CD8-positive, alpha-beta memory T cell (primary cell): ENCODE measurements at places on chromosomes 11 and 22.
A peak's percentile ranks its signal among the peaks of the same experiment; 100 is the strongest.

GRCh38 chr22:37999640-38000272, 15.4 kb upstream of the SOX10 start:
- no peak for DNase-seq

- no peak for DNase-seq
Measured at GRCh38 chr11:73401217-73401923, 25.2 kb downstream of the RELT start.

DNA sequence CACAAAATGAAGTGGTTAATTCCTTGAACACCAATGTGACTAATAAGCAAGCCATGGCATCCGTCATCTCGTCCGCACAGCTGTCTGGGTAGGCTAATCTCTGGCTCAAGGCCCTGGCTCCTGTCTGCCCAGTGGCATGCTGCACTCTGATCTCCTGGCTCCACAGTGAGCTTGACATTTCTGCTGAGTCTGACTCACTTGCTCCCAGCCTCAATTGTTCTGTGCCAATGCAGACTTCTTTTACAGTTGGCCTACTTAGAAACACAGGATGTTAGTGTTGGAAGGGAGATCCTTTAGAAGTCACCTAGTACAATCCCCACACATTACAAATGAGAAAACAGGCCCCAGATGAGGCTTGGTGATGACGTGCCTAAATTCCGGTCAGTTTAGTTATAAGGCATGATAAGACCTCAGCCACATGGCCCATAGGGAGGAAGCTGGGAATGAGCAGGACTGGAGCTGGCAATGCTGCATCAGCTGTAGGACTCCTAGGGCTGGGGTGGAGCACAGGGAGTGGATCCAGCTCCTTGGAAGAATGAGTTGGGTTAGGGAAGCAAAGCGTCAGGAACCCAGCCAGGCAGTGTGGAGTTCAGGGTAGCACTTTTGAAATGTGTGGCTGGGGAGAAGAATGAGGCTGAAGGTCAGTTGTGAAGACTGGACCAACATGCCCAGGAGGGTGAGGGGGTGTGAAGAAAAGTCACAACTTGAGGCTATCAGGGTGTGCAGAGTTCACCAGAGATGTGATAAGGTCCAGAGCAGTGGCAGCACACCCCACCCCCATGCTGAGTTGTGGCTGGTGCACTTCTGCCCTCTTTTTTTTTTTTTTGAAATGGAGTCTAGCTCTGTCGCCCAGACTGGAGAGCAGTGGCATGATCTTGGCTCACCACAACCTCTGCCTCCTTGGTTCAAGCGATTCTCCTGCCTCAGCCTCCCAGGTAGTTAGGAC, 70.2 kb upstream of the EED start:
- no peak for DNase-seq

DNA sequence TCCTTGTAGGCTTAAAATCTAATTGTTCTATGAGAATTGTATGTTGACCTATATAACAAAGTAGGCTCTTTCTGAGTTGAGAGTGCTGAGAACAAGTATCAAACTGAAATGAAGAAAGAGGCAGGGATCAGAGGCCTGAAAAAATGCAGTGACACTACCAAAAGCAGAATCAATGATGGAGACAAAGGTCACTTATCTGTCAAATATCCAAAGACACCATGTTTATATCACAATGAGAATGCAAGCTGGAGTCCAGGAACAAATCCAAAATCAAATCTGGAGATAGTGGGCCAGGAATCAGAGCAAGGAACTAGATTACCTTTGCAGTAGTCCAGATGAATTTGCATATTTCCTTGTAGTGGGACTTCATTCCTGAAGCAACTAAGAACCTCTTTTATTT, 377.7 kb downstream of the DLG2 start:
- no peak for DNase-seq

- no peak for DNase-seq
Measured at GRCh38 chr11:85947431-85948272, 92.5 kb downstream of the CCDC83 start.

DNA sequence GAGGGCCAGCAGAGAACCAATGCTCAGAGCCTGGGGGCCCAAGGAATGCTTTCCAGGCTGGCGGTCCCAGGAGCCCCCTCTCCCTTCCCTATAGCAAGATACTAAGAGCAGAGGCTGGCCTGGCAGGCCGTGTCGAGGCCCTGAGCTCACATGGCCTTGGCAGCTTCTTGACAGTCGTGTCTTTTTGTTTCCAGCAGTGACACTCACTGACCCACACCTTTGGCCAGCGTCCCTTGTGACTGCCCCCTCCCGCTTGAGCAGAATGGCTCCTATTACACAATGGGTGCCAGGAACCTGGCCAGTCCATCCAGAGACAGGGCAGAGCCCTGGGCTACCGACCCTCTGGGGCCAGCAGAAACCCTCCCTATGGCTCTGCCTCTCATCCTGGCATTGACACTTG, 6.4 kb upstream of the CCND1 start:
- no peak for DNase-seq

DNA sequence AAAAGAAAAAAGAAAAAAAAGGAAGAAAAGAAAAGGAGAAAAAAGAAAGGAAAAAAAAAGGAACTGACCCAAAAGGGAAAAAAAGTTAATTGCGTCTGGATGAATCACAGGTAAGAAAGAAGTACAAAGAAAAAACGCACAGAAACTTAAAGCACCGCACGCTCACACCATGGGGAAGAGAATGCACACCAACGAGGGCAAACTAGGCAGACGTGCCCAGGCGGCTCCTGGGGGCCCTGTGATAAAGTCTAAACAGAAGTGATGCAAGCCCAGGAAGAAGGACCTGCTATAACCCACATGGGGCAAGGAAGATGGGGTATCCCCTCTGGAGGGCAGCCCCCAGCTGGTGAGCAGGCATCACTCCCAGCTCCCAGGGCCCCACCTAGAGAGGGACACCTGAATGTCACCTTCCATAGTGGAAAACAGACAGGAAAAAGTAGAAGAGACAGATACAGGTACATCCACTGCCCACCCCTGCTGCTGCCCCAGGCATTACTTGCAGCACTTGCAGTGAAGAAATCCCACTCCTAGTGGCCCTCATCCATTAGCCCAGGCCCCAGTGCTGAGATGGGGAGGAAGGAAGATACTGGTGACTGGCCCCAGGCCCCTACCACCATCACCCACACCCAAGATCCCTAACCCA, 28.9 kb downstream of the NAP1L4 start:
- no peak for DNase-seq

DNA sequence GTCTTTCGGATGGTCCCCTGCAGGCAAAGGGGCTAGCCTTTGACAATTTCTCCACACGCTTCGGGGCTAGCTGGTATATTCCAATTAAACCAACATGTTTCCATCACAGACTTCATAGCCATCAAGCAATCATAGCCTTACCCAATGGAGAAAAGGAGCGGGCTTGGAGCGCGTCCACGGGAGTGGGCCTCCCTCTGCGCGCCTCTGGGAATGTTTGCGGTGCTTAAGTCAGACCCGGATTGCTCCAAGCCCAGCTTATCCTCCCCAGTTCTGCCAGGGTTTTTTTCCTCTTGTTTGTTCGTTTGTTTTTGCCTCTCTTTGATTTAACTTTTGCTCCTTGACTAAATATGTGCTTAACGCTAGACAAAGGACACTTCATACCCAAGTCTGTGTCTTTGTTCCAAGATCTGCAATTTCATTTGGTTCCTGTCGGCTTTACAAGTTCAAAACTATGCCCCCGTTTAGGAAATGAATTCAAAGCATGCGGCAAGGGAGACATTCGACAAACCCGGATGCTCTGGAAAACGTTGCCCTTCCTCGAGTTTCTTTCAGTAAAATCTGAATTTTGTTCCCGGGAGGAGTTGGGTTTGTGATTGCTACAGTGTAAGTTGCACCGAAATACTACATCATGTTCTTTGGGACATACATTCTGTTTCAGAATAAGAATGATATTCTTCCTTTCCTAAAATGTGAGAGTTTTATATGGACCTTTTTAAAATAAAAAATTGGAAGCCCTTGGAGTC, 1.0 kb upstream of the GLB1L2 start:
- no peak for DNase-seq

GRCh38 chr22:23183061-23183698, 2.9 kb downstream of the BCR start:
- no peak for DNase-seq

GRCh38 chr11:71329165-71329510, 76.8 kb upstream of the SHANK2 start:
- no peak for DNase-seq

GRCh38 chr11:69965821-69966582, 112.1 kb upstream of the ANO1 start:
- no peak for DNase-seq

- DNase-seq: no peak
Measured at GRCh38 chr22:23075525-23076216, 5.4 kb downstream of the GNAZ start.

- DNase-seq: no peak
Measured at GRCh38 chr11:126791446-126791845, 209.1 kb downstream of the KIRREL3 start.

- no peak for DNase-seq
Measured at GRCh38 chr11:119357074-119357473, 10.6 kb upstream of the MFRP start.

DNA sequence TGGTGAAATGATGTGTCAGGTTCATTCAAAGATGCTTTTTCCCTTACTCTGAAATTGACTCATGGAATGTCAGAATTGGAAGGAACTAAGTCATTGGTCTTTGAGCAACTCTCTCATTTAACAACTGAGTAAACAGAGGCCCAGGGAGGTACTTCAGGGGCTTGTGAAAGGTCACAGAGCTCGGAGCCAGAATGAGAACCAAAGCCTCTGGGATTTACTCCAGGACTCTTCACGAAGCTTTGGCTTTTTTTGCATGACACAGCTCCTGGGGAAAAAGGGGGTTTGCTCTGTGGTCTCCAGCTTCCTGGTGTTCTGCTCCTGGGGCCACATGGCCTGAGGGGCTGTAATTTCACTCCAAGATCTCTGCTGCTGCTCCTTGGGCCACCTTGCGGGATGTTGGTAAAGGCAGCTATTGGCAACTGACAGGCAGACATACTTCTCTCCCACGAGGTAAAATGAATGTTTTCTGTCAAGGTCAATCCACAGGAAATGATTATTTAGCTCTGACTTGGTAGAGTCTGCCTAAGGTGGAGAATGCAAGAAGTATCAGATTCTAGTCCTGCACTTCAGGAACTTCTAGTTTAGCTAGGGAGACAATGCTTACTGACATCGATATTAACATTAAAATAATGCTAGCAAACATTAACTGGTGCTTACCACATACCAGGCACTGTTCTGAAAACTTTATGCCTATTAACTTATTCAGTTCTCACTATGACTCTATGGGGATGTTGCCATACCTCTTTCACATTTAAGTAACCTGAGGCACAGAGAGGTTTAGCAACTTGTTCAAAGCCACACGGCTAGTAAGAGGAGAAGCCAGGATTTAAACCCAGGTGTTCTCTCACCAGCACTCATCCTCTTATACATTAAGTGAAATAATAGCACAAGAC, 16.1 kb downstream of the PKNOX2 start:
- DNase-seq: no peak

GRCh38 chr11:102283116-102283485, 34.2 kb upstream of the BIRC3 start:
- no peak for DNase-seq

- DNase-seq: peak; percentile 29
Measured at GRCh38 chr11:17991783-17992433, 20.9 kb downstream of the SERGEF start.

DNA sequence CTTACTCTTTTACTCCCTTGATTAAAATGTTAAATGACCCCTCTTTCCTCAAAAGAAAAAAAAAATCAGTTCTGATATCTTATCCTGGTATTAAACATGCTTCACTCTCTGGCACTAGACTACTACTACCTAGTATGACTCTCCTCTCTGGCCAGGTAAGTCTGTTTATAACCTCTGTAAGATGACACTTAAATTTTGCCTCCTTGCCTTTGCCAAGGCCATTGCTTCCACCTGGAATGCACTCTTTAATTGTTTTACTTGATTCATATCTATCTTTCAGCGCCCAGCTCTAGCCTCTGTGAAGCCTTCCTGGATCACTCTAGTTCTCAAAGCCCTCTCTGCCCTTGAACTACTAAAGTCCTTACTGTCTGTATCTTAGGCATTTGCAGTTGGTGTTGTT, 170.4 kb downstream of the ETS1 start:
- DNase-seq: no peak

GRCh38 chr11:8392166-8392565, 128.5 kb upstream of the LMO1 start:
- DNase-seq: no peak

DNA sequence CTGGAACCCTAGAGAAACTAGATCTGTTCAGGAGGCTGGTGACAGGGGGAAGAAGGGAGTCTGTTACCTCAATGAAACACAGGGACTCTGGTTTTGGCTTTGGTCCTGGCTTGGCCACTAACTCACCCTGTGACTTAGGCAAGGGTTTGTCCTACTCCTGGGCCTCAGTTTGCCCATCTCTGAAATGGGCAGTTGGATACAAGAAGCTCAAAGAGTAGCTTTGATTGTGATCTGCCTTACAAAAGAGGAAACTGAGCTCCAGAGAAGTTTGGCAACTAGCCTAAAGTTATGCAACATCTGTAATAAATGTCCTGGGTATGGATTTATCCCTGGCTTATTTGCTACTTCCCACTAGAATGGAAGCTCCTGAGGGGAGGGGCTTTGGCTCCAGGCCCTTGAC, 24.0 kb upstream of the LMO1 start:
- no peak for DNase-seq

GRCh38 chr11:33701302-33702230, 940 bp upstream of the C11orf91 start:
- no peak for DNase-seq

- DNase-seq: no peak
Measured at GRCh38 chr22:39559456-39560105, 11.0 kb upstream of the CACNA1I start.

DNA sequence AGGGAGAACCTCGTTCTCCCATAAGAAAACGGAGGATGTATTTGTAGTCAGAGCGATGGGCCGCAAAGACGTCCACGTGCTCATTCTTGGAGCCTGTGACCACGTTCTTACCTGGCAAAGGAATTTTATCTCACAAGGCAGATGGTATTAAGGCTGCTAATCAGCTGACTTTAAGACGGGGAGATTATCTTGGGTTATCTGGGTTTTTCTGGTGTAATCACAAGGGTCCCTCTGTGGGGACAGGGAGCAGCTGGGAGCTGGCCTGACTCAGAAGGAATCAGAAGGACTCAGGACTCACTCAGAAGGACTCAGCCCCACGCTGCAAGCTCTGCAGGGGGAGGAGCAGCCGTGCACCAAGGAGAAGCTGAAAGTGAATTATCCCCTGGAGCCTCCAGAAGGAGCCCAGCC, 7.5 kb upstream of the SIGIRR start:
- no peak for DNase-seq

- no peak for DNase-seq
Measured at GRCh38 chr11:70859180-70859579, 393.2 kb downstream of the SHANK2 start.
